ENCODE measurements at places on chromosomes 2 and 18.
A peak's percentile ranks its signal among the peaks of the same experiment; 100 is the strongest.

GRCh38 chr18:39806525-39806924, 2148.5 kb upstream of the PIK3C3 start:
- peak; percentile 41 for DNase-seq

- DNase-seq = no peak
Measured at GRCh38 chr2:109324861-109325260, 195.9 kb downstream of the SH3RF3 start.

DNA sequence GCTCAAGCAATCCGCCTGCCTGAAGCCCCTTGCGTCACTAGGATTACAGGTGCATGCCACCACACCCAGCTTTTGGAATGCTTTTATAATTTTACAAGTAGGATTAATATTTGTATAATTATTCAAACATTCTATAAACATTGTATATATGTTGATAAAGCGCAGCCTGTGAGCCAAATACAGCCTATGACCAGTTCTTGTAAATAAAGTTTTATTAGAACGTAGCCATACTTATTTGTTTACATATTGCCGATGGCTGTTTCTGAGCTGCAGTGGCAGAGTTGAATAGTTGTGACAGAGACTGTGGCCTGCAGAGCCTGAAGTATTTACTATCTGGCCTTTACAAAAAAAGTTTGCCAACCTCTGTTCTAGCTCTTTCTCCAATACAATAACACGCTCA, 232.6 kb downstream of the OTX1 start:
- DNase-seq = no peak

- no peak for DNase-seq
Measured at GRCh38 chr18:3748086-3748485, 298.1 kb downstream of the TGIF1 start.

- DNase-seq = no peak
Measured at GRCh38 chr2:71291398-71291797, 40.2 kb upstream of the ZNF638 start.

DNA sequence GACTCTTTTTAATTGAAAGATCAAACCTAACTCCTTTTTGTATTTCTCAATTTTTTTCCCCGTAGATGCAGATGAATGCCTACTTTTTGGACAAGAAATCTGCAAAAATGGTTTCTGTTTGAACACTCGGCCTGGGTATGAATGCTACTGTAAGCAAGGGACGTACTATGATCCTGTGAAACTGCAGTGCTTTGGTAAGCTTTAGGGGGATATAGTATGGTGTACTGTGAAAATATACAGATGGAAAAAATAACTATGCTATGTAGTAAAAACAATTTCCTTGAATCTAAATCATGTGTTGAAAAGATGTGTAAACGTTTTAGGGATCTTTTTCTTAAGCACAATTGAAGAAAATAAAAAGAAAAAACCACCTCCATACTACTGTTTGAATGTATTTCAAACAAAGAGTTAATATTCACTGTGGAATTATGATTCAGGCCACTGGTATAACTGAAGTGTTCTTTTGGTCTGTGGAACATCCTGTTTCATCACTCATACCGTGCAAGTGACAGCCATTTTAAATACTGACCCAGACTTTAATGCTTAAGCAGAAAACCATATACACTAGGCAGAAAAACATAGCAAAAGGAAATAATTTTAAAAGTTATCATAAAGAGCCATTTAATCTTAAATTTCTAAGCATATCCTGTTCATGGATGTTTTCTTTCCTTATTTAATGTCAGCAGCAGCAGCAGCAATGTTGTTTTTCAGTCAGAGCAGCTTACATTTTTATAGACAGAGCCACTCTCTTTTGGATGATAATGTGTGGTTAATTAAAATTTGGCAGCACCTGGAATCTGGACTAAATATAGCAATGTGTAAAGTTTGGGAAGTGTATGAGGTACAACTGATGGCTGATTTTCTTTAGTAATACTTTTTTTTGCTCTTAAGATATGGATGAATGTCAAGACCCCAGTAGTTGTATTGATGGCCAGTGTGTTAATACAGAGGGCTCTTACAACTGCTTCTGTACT, 112.8 kb upstream of the RASGRP3 start:
- DNase-seq = peak; percentile 36

DNA sequence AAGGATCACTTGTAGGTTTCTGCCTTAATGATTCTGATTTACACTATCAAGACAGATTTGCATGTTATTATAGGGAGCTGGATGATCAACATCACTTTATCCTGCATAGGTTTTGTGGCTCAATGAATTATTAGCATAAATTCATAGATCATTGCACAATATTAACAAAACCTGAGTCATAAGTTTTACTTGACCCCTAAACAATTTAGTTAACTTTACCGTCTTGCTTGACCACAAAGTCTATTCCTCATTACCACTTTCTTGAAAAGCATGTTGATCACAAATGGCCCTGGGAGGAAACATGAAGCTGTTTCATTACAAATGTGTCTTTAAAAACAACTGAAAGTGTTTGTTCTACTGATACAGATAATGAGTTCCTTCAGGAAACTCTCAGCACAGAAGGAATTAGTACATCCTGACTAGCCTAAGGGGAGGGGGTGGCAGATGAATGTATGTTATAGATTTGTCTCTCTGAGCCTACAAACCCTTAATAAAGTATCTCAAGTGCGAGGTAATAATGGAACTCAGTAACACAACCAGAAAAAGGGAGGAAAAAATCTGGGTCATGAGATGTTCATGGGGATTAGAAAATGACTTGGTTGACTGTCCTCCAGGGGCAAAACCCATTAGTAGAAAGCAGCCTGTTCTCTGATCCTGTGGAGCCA, 303.4 kb downstream of the PIK3C3 start:
- no peak for DNase-seq

DNA sequence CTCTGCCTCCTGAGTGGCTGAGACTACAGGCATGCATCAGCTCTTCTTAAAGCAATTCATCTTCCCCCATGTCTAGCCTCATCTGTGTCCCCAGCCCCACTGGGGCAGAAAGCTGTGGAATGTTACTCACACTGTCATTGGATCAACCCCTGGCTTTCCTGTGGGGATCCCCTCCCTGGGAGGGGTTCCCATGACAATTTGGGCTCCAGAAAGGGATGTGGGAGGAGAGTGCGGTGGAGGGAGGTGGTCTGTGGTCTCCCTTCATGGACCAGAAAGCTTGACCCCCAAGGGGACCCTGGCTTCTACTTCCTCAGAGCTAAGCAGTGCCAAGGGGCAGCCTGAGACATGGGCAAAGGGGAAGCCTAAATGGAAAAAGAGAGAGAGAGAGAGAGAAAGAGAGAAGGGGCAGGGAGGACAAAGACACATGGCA, 1.3 kb downstream of the NGEF start:
- DNase-seq = no peak

Measured in common myeloid progenitor, CD34-positive (primary cell).